Left colon (tissue), 2 donors: ENCODE measurements at places on chromosomes 1 and 21. TPM values are rescaled to one million over a fixed set of nuclear protein-coding genes. Genes with fewer than 3 reads are reported as not detected.

DNA sequence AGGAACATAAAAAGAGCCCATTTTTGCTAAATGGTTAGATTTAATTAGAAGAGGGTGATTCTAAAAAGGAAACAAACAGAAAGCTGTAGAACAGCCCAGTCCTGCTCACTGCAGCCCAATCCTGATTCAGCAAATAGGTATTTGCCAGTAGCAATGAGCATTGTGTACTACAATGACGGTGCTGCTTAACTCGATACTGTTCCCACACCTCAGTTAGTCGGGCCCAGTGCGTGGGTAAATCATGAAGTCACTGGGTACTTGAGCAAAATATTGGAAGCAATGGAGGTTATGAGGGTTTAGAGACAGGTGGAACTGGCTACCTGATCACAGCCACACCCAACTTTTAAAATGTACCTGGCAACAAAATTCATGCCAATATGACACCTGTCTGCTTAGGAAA is 101.5 kb upstream of the ADGRL2 start:
- no peak for DNase-seq

The ATF6 gene
- total RNA-seq = 26.1 TPM

The SLAMF8 gene
- 1.2 TPM for total RNA-seq

The PRAMEF12 gene
- not detected for total RNA-seq

GRCh38 chr1:65992165-65992821 is 199.6 kb downstream of the PDE4B start:
- DNase-seq = no peak

The JAM2 gene
- 3.5 TPM for total RNA-seq

DNA sequence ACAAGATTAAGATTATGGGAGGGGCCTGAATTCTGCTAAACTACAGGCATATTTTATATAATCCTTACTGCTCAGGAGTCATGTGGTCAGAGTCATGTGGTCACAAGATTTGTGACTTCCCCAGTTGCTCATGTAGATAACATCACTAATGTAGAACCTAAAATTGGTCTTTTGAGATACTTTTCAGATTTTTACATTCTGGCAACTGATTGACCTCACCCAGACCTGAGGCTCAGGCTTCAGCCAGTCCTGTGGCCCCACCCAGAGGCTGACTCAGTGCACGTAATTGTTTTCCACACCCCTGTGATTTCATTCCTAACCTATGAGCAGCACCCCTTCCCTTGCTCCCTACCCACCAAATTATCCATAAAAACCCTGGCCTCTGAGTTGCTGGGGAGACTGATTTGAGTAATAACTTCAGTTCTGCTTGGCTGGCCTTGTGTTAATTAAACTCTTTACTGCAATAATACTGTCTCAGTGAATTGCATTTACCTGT is 41.7 kb upstream of the ZNF326 start:
- DNase-seq = peak; percentile 66

- no peak for DNase-seq
Observed at GRCh38 chr1:25095635-25096200, 136.6 kb downstream of the SYF2 start.

DNA sequence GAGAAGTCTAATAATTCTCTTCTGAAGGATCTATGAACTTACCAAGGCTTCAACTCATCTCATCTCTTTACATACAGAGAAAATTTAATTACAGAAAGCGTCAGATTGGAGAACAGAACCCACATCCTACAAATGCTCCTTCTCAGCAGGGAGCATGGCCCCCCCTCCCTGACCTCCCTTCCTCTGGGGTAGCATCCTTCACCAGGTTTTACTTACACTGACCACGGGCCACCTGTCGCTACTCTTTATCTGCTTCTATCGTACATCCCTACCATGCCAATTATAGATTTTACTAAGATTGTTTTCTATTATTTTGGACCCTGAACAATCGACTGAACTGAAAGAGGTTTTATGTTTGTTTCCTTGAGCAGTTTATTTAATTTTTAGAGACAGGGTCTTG is 25.8 kb downstream of the RIPPLY3 start:
- no peak for DNase-seq

DNA sequence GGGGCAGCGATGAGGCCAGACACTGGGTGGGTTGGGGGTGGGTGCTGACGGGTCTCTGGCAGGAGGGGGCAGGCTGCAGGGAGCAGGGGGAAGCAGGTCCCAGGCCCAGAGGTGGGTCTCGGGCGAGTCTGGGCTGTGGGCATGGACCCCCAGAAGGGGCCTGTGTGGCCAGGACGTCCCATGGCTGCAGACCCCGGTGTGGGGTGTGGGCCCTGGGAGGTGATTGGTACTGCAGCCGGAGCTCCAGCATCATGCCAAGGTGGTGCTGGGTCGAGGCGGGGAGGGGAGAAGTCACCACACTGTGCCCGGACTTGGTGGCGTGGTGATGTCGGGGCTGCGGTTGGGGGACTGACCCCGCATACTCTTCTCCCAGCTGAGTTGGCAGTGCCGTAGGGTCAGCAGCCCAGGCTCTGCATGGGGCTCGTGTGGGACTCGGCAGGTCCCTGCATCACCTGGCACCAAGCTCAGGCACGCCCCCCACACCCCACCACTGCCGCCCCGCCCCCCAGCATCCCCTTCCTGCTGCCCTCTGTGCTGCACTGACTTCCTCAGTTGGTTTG is 31.2 kb downstream of the PRKCZ start:
- DNase-seq = no peak

DNA sequence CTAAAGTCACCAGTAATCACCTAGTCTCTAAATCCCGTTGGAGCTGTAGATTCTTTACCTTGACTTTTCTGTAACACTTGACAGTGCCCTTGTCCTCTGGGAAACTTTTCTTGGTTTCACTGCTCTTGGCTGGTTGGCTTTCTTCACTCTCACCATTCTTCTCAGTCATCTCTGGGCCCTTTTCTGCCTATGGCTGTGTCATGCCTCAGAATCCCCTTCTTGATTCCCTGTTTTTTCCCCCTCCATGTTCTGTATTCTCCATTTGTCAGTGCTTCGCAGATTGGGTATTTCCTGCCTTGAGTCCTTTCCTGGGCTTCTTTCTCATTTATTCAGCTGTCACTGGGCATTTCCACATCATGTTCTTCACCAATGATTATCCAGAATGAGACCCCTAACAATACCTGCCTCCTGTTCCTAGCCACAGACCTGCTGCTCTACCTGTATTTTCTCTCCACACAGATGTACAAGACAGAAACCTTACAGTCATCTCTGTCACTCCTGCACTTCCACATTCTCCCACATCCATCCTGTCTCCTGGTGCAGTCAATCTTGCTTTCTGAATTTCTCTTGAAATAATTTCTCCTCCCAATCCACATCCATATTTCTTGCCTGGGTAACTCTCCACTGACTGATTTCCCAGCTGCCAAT is 14.7 kb downstream of the UCK2 start:
- no peak for DNase-seq

DNA sequence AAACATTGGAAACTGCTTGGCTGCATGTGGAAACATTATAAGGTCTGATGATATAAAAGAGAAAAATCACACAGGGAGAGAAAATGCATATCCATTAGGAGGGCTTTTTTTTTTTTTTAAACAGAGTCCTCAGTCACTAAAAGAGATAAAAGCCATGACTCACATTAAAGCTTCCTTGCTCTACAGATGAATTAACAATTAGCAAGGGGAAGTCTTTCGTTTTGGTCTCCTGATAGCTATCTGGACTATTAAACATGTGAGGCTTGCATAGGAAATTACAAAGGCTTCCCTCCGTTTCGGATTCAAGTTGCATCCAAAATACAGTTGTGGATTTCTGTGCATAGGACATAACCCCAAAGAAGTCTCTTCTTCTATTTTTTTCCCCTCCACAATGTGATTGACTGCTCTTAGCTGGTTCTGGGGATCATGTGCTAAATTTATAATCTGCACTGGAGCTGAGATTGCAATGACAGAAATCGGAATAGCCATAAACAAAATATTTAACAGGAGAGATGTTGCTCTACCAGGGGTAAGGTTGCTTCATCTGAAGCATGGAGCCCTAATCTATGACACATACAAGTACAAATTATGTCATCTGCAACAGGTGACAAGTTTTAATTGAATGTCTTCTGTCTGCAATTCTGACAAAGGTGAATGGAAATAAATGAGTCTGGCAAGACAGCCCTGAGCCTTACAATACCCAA is 146.8 kb downstream of the ESRRG start:
- no peak for DNase-seq

The TNFAIP8L2 gene
- 2.8 TPM for total RNA-seq

DNA sequence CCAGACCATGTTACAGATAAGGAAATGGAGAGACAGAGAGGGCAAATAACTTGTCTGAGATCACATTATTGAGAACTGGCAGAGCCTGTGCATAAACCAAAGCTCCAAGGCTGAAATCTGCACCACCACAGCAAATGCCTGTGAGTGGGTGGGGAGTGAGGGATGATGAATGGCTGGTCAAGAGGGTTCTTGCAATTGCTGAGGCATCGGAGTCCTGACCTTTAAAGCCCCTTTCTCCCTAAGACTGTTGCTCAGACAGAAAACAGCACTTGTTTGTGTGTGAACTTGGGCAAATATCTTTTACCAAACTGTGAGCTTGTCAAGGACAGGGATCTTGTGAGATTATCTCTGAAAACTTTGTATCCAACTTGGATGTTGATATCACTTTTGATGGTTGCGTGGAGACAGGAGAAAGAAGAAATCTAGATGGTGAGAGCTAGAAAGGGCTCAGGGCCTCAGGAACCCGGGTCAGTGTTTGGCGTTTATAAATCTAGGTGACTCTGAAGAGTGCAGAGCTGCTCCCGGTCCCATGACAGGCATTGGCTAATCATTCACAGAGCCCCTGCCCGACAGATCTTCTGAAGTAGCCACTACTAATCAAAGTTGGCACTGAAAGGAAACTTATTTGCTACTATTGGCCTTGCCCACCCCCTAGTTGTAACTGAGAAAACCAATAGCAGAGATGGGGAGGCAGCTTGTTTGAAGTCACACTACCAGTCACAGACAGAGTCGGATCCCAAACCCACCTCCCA is 122.3 kb downstream of the FOXD2 start:
- no peak for DNase-seq

The PCNX2 gene
- total RNA-seq = 5.7 TPM

- peak; percentile 31 for DNase-seq
Observed at GRCh38 chr1:68347415-68347814, 102.3 kb downstream of the RPE65 start.

DNA sequence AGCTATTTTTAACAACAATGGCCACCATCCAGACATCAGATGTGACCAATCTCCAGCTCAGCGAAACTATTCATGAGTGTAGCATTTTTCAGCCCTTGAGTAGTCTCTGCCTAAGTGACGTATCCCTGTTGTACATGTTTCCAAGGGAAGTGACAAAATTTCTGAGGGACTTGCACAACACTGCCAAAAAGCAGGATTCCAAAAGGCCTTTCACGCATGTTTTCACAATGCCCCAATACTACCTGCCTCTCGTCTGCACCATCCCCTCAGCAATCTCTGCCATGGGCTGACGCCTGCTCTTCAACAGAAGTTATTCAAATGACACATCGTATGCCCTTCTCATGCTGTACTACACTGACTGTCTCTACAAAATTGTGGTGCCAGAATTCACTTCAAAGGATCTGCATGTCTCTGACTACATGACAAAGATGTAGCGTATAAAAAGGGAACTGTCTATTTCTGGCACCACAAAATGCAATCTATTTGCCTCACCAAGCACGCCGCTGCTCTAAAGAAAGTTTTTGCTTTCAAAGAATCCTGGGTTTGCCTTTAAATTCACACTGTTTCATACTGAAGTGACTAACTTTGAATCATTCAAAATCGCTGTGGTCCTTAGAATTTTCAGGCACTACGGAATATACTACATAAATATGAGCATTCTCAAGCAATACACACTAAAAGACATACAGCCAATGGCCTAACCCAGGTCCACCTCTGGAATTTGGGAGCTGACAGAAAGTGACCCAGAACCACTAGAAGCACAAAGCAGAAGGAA is 32.9 kb downstream of the JAK1 start:
- DNase-seq = no peak

The LHX8 gene
- not detected for total RNA-seq

DNA sequence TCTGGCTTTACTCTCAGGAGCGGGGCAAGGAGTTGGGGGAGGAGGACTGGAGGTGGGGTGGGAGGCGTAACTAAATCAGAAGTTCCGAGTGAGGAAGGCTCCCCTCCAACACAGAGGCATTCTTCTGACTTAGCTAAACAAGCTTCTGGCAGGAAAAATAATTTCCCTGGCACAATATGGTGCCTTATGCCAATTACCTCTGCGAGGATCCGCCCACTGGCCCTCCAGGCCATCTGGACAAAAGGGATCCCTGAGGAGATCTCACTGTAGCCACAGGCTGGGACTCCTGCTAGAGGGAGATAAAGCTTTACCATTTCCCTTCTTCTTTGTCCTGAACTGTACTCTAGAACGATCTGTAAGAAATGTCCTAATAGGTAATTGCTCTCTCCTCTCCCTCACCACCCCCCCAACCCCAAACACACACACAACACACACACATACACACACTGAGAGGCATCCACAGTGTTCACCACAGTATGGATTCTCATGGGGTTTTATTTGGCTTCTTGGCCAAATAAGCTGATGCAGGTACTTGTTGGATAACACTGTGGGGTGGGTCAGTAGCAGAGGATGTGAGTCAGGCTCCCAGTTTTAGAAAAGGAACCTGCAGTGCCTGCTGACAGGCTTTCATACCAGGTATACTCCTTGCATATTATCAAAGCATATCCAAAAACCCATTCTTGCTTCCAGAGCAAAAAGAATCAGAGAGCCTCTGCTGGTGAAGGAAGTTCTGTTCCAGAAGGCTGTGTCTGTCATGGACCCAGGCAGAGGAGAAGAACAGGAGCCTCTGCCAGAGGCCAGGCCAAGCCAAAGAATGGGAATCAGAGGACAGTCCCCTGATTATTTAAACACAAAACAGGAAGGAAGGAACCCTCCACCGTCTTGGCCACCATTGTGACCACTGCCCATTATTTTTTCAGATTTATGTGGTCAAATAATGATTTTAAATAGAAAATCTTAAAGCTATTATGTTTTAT is 169.1 kb downstream of the C1orf21 start:
- DNase-seq = no peak

The SPATA45 gene
- not detected for total RNA-seq

DNA sequence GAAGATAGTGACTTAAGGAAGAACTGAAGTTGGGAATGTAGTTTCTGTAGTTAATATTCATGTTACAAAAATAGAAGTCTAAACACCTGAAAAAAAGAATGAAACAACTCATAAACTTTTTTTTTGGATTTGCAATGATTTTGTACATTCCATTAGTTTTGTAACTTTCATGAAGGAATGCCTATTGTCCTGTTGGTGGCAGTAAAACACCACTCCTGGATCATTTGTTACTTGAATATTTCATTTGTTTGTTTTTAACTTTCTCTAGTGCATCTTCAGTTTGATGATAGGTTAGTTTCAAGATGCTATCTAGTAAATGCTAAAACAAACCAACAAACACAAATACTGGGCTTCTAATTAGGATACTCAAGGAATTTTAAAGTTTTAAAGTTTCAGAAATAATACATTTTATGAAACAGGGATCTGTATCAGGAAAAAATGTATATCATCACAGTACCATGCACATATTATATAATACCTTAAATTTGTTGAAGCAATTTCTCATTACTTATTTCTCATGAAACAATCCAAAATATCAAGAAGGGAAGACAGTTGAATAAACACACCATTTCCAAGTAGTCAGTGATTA is 229.7 kb upstream of the CACYBP start:
- DNase-seq = no peak
